ENCODE measurements at places on chromosomes 3 and 15.

GRCh38 chr3:188261011-188261410, 107.1 kb downstream of the LPP start:
- DNase-seq: no peak

DNA sequence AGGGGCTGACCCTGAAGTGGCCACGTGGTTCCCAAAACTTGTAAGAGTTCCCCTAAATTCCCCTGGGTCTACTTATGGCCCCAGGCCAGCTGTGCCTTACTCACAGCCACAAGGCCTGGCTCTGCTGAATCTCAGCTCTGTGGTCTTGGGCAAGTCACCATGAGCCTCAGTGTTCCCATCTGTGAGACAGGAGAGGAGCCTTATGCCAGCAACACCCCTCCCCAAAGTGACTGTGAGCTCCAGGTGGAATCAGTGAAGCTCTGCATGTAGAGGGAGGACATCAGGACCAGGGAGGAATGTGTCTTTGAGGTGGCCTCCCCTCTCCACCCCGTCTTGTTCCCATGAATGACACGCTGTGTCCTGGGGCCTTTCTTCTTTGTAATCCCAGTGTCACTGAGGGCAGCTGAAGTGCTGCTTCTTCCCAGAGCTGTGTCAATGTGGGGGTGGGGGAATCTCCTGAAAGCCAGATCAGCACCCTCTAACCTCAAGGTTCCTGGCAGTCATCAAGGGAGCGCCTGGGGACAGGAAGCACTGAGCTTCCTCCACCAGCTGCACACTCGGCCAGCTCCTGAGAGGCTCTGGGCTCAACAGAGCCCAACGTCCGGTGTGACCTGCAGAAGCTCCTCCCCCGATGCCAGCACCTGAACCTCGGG, 258.9 kb downstream of the UACA start:
- peak; percentile 74 for DNase-seq

DNA sequence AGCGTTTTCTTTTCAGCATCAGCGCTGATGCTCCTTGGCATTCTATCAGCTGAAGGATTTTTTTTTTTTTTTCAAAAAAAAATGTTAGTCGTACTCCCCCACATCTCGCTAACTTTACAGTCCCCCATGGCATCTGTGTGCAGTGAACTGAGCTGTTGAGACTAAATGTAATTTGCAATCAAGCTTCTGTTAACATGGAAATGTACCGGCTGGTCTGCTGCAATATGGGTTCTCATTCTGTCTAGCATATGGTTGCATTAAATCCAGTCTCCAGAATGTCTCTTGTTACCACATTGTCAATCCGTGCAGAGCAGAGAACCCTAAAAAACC, 32.2 kb upstream of the TPRG1 start:
- no peak for DNase-seq

- DNase-seq: no peak
These were observed 30.3 kb upstream of the SEMA3F start for GRCh38 chr3:50124800-50125178.

GRCh38 chr3:192827863-192828594, 89.6 kb downstream of the MB21D2 start:
- DNase-seq: no peak

DNA sequence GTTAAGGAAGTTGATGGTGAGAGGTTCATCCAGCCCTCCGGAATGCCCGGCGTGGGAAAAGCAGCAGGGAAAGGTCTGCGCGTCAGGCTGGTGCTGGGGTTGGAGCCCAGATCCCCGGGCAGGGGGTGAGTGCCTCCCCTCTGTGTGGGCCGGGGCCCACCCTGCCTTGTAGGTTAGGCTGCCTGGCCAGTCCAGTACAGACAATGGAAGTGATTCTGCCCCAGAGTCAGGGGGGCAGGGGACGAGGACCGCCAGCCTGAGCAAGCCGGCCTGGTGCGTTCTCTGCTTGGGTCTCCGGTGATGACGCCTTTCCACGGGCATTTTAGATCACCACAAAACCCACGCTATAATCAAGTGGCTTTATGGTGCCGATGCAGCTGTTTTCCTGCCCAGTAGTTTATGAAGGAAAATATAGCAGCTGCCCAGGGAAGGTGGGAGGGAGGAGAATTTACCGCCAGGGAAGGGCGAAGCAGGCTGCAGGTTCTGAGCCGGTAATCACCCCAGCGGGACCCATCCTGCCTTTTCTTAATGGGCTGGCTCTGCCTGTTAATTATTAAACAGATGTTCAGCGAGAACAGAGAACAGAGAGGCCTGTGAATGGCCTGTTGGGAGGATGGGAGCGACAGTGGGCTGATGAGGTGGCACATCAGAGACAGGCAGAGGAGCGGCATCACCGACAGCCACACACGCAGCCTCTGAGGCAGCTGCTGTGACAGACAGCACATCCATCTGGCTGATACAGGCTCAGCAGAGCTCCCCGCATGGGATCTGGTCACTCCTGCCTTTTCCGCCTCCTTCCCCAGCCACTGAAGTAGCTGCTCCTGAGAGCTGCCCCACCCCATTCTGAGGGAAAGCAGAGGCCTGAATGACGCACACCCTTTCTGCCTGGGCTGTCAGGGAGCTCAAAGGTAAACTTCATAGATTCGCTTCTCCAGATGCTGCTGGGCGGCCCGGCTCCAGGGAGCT, 35.2 kb downstream of the BDH1 start:
- no peak for DNase-seq

- DNase-seq: no peak
These were observed 11.4 kb upstream of the C3orf20 start for GRCh38 chr3:14663396-14664135.

DNA sequence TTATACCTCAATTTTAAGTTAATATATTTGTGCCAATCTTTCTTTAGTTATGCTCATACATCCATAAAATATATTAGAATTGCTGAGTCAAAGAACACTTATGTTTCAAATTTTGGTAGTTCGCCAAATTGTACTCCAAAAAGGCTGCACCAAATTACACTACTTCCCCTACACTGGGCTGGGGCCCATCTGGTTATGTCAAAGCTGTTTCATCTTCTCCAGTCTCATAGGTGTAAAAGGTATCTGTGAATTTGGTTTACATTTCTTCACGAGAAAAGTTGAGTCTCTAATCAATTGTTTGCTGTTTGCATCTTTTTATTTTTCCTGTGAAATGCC, 706 bp downstream of the FSIP1 start:
- DNase-seq: no peak

- peak; percentile 4 for DNase-seq
These were observed 14.8 kb upstream of the LCTL start for GRCh38 chr15:66580643-66581042.

GRCh38 chr3:156024904-156025533, 95.4 kb upstream of the KCNAB1 start:
- no peak for DNase-seq

- no peak for DNase-seq
These were observed 969 bp upstream of the BSN start for GRCh38 chr3:49553324-49553691.

DNA sequence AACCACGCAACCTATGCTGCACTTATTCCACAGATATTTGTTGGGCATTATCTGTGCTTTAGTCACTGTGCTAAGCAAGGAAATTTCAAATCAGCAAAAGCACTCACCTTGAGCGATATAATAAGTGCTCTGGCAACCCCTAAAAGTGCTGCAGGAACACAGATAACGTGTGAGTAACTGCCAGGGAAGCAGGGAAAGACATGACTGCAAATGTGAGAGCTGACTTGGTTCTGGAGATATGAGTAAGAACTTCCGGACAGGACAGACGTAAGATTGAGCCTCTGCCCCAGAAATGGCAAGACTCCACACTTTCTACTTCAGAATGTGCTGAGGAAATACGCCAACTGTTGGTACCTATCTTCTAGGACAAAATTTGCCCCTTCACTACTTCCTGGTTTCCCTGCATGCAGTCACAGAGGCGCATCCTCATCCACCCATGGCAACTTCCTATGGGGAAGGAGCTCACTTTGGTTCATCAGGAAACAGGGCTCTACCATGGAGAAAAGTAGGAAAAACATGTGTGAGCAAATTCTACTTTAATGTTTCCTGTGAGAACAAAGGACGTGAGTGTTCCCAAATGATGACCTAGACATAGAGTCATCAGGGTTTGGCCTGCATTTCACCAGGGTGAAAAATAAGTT, 41.7 kb downstream of the AQP9 start:
- no peak for DNase-seq

DNA sequence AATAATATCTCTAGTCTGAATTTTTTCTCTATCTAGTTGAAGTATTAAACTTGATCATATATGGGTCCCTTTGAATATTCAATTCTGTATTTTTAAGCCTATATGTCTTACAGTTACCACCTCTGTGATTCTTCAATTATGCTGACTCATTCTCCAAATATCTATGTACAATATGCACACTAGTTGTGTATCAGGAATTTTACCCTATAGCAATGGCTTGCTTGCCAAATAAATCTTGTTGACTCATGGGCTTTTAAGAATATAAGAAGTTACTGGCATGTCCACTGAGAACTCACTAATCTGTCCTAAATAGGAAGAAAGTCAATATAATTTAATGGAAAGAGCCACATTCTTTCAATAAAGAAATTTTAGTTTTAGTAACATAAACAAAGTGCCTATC, 656.3 kb downstream of the RBMS3 start:
- no peak for DNase-seq

- DNase-seq: no peak
These were observed 1.2 kb downstream of the CPLX3 start for GRCh38 chr15:74827614-74828013.

DNA sequence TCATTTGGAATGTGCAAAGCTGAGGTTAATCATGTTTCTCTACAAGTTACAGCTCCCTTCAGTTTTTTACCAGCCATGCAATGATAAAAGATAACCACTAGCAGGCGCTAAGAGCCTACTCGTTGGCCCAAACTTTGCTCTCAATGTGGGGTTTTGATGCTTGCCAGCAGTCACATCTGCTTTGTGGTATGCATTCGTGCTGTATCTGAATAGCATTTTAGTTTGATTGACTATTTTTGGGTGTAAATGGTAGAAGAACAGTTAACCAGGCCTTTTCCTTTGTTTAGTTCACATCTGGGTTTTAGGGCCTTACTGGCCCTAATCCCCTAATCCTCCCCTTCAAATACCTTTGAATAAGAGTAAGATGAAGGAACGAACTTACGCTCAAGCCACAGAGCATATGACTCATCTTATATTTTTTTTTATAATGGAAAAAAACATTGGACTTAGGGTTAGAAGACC, 4.4 kb upstream of the CLDN11 start:
- peak; percentile 30 for DNase-seq

GRCh38 chr3:50205413-50206276, 574 bp downstream of the SLC38A3 start:
- DNase-seq: no peak

DNA sequence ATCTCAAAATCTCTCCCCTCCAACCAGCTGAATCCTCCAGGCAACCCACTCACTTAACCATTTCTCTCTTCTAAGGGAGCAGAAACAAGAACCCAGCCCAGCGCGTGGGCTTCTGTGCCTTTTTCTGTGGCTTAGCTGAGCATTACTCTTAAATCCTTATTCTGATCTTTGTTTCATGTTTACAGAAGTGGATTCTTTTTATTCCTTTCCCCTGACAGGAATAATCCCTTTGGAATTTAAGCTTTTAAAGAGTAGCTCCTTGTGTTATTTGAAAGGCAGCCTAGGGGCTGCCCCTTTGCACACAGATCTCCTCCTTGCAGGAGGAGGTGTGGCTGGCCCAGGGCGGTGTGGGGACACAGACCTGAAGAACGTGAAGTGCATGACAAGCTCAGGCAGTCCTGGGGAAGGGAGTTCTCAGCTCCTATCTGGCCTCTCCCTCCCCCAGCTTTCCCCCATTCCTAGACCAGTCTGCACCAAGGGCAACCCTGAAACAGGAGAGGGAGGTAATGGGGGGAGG, 77.1 kb upstream of the UBE2E1 start:
- DNase-seq: no peak

DNA sequence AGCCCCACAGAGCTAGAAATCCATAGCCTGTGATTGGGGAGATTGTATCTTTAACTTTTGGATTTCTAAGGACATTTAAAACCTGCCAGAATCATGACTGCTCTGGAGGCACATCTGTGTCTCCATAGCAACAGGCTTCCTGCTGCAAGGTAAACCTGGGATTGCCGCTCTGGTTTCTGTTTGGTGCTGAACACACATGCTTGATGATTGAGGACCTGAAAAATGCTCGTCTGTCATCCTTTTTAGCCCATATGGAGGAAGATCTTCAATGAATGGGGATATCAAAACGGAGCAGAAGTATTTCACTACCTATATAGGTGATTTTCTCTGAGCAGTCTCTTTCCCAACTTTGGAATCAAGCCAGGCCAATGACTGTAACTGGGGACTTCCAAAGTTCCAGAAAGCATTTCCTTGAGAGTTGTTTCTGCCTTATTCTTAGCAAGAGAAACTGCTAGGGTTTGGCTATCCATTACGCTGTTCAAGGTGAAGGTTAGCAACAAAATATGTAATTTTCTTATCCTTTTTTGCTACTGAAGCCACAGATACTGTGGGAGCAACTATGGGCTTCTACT, 96.5 kb upstream of the TNIK start:
- DNase-seq: no peak

GRCh38 chr3:194782698-194783404, 97.2 kb downstream of the FAM43A start:
- DNase-seq: no peak

DNA sequence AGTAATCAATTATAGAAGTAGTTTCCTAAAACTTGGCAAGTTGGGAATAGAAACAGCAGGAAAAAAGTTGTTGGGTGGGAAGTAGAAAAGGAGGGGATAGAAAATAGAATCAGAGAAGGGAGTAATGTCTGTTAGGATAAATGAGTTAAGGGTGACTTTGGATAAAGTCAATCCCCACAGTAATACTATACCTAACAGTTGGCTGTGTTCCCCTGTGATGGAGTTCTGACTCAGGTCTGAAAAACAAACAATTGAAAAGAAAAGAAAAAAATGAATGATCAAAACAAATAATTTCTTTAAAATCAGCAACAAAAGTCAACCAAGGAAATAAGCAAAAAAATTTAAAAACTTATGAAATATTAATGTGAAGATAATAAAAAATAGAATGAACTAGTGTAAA, 50.3 kb downstream of the EMC4 start:
- DNase-seq: no peak

DNA sequence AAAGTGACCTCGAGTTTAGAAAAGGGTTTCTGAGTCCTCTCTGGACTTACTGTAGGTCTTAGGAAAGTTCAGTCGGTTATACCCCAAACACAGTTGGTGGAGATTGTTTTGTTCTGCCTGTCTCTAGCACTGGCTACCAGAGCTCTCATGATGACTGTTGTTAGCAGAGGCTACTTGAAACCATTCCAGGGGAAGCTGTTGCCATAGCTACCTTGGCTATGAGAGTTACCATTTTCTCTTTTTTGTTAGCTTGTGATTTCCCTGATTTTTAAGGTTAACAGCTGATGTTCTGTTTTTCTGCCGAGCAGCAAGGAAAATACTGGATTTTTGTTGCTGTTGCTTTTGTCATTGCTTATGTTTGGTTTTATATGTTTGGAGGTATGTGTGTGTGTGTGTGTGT, 26.7 kb downstream of the ABHD2 start:
- no peak for DNase-seq

- DNase-seq: no peak
These were observed 68.7 kb downstream of the GSK3B start for GRCh38 chr3:120025520-120025919.

All from GF-D8 (cell line).